Fibroblast of mammary gland (primary cell): ENCODE measurements at places on chromosomes 1 and 21.

DNA sequence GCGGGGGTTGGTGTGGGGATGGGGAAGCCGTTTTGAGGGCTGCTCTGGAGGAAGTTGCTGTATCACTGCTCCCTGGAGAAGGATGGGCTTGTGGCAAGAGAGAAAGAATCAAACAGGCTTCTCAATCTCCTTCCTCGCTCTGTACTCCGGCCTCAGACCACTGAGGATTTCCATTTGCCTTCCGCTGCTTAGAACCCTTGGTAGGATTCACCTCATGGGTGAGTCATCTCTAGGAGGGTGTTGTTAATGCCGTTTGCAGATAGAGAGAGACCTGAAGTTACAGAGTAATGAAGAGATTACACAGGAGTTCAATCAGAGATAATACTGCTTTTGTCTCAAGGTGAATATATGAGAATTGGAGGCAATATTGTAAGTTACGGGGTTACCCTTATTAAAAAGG is 15.3 kb downstream of the SLC35F3 start:
- DNase-seq, result no peak

GRCh38 chr1:32071758-32072621 is 749 bp upstream of the TMEM39B start:
- DNase-seq, result peak; percentile 77

DNA sequence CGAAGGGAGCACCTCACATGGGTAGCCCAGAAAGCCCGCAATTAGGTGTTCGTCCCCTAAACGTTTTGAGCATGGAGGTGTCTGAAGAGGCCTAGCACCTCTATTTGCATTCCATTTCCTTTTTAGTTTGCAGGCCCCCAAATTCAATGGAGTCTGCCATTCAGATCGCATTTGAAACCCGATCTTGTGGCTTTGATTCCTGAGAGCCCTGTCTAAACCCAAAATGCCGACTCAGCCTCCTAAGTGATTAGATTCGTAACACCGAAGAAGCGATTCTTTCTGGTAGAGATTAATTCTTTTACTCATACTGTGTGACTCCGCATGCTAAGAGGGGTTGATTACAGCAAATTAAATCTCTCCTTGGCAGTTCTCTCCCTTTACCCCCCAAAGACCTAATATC is 415.2 kb upstream of the KAZN start:
- no peak for DNase-seq

GRCh38 chr1:235558621-235559169 is 54.4 kb upstream of the B3GALNT2 start:
- DNase-seq, result no peak
